ENCODE measurements at places on chromosomes 3 and 15.

DNA sequence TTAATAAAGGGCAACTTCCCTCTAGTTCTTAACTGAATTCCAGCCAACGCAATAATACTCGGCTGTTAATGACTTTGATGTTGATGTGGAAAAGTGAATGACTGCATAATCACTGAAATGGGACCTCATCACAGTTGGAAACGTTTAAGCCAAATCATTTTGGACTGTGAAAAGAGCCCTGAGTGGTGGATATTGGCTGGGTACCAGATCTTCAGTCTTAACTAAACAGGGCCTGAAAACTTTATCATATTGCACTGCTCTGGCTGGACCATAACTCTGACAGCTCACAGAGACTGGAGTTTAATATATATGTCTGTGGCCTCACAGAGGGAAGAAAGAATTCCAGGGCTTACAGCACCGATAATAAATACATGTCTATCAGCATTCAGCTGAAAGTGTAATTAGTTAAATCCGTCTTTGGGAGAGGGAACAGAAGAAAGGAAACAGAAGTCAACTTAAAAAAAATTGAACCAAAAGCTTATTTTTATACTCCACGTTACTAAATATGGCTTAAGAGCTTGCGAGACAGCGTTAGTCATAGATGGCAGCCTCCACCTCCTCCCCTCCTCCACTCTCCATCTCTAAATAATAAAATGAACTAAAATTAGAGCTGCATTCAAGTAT, 222.3 kb upstream of the CDIN1 start:
- DNase-seq, result no peak

DNA sequence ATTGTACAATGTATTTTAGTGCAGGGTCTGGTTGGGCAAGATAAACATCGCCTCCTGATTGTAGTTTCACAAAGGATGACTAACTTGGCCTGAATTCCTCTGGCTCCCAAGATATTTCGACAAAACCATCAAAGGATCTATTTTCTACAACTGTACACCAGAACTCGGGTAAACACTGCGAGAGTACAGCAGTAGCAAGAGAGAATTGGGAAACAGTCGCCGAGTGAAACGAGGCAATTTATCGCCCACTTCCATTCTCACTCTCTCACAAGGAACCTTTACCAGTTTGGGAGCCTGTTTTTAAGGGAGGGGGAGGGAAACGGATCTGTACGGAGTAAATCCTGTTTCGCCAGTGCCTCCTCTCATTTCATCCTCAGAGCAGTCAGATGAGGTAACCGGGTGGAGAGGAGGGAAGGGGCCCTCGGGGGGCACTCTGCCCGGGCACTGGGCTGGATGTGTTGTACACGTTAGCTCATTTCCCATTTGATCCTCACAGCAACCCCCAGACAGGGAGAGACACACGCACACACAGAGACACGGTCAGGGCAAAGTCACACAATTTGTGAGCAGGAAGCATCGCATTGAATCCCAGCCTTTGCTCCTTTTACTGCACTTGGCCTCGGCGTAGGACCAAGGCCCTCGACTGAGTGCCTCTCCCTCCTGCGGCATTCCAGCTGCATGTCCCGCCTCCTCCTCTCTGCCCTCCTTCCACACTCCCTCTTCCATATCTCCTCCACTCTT, 120.1 kb downstream of the LIPC start:
- no peak for DNase-seq

GRCh38 chr3:159380891-159381290, 579.0 kb downstream of the MFSD1 start:
- no peak for DNase-seq

GRCh38 chr3:103437883-103438282, 1003.1 kb downstream of the ZPLD1 start:
- DNase-seq, result no peak

DNA sequence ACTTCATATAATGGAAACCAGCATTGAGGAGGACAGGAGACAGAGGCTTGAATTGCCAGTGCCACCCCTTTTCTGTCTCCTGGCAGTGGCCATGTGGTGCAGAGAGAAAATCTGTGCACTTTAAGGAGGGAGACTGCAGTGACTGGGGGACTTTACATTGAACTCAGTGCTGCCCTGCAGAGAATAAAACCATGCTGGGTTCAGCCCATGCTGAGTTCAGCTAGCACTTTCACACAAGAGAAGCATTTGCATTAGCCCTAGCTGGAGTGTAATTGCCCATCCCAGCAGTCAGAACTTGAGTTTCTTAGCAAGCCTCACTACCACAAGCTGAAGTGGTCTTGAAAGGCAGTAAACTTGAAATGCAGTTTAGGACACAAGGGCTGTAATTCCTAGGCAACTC, 677.5 kb downstream of the ZPLD1 start:
- no peak for DNase-seq

DNA sequence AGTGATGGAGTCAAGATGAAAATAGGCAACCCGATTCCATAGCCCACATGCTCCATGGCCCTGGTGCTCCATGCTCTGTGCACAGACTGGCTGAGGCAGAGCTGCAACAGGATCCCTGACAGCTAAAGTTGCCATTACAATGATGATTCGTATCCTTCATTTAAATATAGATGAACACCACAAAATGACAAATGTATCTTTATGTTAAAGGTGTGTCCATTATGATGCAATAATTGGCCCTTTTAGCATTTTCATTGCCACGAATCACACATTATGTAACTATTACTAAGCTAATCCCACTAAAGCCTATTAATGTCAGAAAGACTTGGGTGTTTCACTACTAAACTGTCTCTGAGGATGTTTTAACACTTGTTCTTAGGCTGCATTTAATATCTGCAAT, 270.2 kb upstream of the THBS1 start:
- no peak for DNase-seq

- no peak for DNase-seq
Measured at GRCh38 chr3:31035681-31036080, 141.2 kb upstream of the GADL1 start.

DNA sequence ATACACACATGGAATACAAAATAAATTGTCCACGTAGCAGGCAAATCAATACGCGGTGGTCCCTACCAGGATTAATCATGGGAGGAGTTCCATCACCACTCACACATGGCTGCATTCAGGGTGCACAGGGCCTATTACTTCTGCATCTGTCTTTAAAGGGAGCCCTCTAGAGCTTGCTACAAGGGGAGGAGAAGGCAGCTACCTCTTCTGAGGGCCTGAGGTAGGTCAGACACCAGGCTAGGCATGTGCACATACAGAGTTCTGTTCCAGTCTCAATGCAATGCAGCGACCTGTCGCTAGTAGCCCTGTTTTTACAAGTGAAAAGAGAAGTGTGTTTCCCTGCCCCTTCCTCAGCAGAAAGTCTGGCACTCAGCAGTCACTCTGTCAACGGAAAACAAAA, 102.7 kb downstream of the ROBO2 start:
- no peak for DNase-seq

- no peak for DNase-seq
Measured at GRCh38 chr3:171790898-171791691, 19.2 kb downstream of the PLD1 start.

DNA sequence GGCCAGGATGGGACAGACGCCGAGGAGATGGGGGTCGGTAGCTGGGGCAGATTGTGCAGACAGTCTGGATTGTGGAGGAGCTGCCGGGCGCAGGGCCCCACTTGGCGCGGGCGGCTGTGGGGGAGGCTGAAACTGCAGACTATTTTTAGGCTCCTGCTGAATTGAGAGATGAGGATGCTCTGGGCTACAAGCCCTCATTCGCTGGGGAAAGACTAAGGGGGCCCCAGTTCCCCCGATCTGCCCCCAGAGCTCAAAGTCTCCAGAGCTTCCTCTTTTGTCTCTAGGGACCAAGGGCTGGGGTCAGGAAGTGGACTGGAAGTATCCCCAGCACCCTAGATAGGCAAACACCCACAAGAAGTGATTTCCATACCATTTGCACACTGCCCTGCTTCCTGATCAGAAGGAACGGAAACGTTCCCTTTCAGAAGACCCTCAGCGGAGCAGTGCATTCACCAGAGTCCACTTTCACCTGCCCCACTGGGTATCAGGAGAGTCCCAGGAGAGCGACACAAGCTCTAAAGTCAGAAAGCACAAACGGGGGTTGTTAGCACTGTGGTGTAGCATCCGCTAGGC, 29.7 kb downstream of the SEMA7A start:
- no peak for DNase-seq

GRCh38 chr3:98529856-98530459, 1.8 kb upstream of the GPR15 start:
- DNase-seq, result no peak

- no peak for DNase-seq
Measured at GRCh38 chr3:82505079-82505756, 743.8 kb upstream of the GBE1 start.

DNA sequence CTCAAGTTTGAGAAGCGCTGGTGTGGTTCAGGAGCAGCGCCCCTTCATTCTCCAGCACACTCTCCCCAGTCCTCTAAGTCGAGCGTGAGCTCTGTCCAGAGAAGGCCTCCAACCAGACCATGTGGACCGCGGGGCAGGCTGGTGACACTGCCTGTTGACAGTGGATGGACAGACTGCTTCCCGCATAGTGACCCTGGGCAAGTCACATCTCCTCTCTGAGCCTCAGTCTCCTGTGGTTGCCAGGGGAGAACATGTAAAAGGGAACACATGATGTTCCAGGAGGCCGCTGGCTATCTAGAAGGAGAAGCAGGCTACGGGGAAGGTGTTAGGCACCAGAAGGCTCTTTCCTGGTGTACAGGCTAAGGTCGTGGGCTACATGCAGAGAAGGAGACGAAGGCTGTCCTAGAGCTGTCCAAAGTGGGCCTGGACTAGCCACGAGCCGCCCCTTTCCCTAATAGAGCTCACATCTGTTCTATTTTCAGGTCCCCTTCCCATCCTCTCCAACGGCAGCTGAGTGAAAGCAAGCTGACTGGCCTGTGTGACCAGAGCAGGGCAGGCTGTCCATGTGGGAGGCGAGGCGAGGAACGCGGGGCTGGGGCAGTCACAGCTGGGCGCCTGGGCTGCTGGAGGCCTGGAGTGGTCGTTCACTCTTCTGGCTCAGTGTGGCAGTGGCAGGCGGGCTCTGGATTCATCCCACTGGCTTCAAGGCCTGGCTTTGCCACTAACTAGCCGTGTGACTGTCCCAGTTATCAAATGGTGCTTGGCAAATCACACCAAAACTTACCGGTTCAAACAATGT, 11.1 kb downstream of the ISG20 start:
- no peak for DNase-seq

- no peak for DNase-seq
Measured at GRCh38 chr3:39295184-39295775, 15.4 kb upstream of the CX3CR1 start.

GRCh38 chr3:25455441-25456132, 27.5 kb downstream of the RARB start:
- DNase-seq, result no peak

DNA sequence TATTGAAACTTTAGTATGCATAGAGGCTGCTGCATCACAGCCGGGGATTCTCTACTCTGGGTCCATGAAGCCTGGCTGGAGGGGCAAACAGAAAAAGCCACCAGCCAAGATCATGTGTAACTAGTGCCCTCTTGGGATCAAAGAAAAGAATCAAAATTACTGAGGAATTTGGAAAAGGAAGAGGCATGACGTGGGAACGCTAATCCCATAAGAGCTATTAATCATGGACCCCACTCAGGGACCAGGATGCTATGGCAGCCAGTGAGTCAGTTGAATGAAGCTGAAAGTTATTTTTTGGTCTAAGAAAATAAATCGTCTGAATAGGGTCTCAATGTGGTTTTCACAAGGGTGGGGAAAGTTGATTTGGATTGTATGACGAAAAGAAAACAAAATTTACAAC, 1165.1 kb downstream of the ROBO2 start:
- DNase-seq, result no peak

DNA sequence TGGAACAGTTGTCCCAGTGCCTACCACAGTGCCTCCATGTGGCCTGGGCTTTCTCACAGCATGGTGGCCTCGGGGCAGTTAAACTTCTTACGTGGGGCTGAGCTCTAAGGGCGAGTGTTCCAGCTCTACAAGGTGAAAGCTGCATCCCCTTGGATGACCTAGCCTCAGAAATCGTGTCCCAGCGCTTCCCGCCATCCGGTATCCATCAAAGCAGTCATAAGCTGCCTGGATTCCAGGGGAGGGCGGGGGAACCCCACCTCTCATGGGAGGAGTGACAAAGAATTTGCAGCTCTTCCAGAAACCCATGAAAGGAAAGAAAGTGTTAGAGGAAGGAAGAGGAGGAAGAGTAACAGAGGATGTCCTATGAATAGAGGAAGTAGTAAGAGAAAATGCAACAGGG, 45.8 kb upstream of the CCDC174 start:
- DNase-seq, result no peak

- no peak for DNase-seq
Measured at GRCh38 chr15:71707230-71708050, 102.9 kb upstream of the NR2E3 start.

DNA sequence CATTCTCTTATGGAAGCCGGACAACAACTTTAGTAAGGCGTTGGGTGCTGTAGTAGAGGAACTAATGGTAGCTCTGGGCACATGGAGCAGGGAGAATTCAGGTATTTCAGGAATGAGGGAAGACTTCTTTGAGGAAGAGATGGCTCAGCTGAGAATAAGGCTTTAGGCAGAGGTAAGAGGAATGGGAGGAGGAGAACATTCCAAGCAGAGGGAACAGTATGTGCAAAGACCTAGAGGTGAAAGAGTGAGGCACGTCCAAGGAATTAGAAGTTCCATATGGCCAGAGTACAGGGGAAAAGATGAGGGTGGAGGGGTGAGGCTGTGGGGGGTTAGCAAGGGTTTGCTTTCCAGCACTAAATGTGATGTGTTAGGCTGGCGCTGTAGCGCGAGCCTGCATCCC, 1.6 kb upstream of the SV2B start:
- no peak for DNase-seq

DNA sequence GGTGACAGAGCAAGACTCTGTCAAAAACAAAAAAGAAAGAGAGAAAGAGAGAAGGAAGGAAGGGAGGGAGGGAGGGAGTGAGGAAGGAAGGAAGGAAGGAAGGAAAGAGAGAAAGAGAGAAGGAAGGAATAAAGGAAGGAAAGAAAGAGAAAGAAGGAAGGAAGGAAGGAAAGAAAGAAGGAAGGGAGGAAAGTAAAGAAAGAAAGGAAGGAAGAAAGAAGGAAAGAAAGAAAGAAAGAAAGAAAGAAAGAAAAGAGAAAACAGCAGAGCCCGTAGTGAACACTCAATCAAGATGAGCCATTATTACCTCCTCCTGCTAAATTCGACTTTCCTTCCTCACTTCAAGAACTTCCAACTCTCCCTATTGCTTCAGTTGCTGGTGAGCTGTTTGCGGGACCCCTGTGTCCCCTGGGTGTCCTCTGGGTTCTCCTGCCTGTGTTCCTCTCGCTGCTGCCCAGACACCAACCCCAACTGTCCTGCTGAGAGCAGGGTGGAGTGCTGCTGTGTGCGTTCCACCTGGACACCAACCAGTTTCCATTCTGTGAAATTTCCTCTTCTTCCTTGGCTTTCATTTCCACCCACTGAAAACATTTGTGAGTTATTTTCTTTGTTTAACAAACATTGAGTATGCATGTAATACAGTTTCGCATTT, 266.4 kb downstream of the FAM43A start:
- no peak for DNase-seq

GRCh38 chr3:23341147-23341838, 138.2 kb downstream of the UBE2E2 start:
- no peak for DNase-seq

- no peak for DNase-seq
Measured at GRCh38 chr3:71393745-71394144, 189.8 kb downstream of the FOXP1 start.

Measured in activated naive CD4-positive, alpha-beta T cell treated with anti-CD3 and anti-CD28 coated beads, Interleukin-2, amount 50 U/mL, for 16 hours (primary cell).